ENCODE measurements at places on chromosomes 7 and 10. TPM values are rescaled to one million over a fixed set of nuclear protein-coding genes. Genes with fewer than 3 reads are reported as not detected.

NAT16 gene
- total RNA-seq = not detected

GCK gene
- 2.3 TPM for total RNA-seq

EPO gene
- total RNA-seq = 0.30 TPM

HNRNPF gene
- total RNA-seq = 133 TPM

INPP5A gene
- total RNA-seq = 74.7 TPM

PIK3AP1 gene
- total RNA-seq = 7.1 TPM
